Muscle of leg (tissue), 16 donors: ENCODE measurements at places on chromosomes 11 and 22.

DNA sequence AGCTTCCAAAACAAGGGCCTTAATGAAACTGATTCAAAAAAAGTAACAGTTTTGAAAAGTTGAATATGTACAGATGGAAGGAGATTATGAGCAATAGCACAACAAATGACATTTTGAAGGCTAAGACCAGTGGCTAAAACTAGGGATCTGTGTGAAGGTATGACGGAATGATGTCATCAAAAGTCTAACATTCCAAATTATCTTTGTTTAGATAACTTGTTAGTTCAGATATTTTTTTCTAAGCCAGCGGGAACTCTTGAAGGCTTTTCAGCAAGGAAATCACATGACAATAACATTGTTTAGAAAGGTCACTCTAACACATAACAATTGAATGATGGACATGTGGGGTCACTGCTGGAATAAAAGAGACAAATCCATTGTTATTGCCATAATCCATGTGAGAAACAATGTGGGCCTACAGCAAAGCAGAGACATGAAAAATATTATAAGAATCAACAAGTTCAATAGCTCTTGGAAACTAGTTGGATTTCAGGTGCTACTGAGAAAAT lies 260.5 kb downstream of the CASP12 start:
- DNase-seq: no peak
- no peak overlapping the region for H3K27ac ChIP-seq
- no peaks in the 10 kb centered on the region for H3K36me3 ChIP-seq
- no peaks in the 10 kb centered on the region for H3K27me3 ChIP-seq
- H3K4me1 ChIP-seq: no peaks in the 10 kb centered on the region
- H3K4me3 ChIP-seq: no peak overlapping the region

- H3K27me3 ChIP-seq: no peaks in the 10 kb centered on the region
- H3K27ac ChIP-seq: peak overlapping the region; percentile 81
- H3K36me3 ChIP-seq: no peaks in the 10 kb centered on the region
- H3K4me1 ChIP-seq: peaks cover 30% of the 10 kb centered on the region
- no peak overlapping the region for H3K4me3 ChIP-seq
- no peak for DNase-seq
Observed at GRCh38 chr11:76577921-76578653, 92.5 kb downstream of the LRRC32 start.

GRCh38 chr11:19988598-19988997 lies 171.7 kb downstream of the DBX1 start:
- H3K4me1 ChIP-seq: peaks cover 9% of the 10 kb centered on the region
- no peaks in the 10 kb centered on the region for H3K27me3 ChIP-seq
- H3K4me3 ChIP-seq: no peak overlapping the region
- H3K27ac ChIP-seq: no peak overlapping the region

DNA sequence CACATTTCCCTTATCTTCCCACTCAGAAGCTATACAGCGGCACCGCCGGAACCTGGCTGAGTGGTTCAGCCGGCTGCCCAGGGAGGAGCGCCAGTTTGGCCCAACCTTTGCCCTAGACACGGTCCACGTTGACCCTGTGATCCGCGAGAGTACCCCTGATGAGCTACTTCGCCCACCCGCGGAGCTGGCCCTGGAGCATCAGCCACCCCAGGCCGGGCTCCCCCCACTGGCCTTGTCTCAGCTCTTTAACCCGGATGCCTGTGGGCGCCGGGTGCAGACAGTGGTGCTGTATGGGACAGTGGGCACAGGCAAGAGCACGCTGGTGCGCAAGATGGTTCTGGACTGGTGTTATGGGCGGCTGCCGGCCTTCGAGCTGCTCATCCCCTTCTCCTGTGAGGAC lies 4.9 kb downstream of the NLRX1 start:
- H3K4me3 ChIP-seq: no peak overlapping the region
- no peak overlapping the region for H3K27ac ChIP-seq
- H3K27me3 ChIP-seq: no peaks in the 10 kb centered on the region
- peaks cover 15% of the 10 kb centered on the region for H3K4me1 ChIP-seq
